Spleen (tissue), 13 donors: ENCODE measurements at places on chromosomes 1 and 21. TPM values are rescaled to one million over a fixed set of nuclear protein-coding genes. Genes with fewer than 3 reads are reported as not detected.

The INTS3 gene
- polyA plus RNA-seq: 51.9 TPM

The NPR1 gene
- 3.4 TPM for polyA plus RNA-seq

The SELENOF gene
- polyA plus RNA-seq: 106 TPM

The CREB3L4 gene
- polyA plus RNA-seq: 11.7 TPM

The RCAN1 gene
- polyA plus RNA-seq: 15.9 TPM
